ENCODE measurements at places on chromosomes 5 and 9. TPM values are rescaled to one million over a fixed set of nuclear protein-coding genes. Genes with fewer than 3 reads are reported as not detected.

Gene ORM1
- polyA plus RNA-seq: not detected

DNA sequence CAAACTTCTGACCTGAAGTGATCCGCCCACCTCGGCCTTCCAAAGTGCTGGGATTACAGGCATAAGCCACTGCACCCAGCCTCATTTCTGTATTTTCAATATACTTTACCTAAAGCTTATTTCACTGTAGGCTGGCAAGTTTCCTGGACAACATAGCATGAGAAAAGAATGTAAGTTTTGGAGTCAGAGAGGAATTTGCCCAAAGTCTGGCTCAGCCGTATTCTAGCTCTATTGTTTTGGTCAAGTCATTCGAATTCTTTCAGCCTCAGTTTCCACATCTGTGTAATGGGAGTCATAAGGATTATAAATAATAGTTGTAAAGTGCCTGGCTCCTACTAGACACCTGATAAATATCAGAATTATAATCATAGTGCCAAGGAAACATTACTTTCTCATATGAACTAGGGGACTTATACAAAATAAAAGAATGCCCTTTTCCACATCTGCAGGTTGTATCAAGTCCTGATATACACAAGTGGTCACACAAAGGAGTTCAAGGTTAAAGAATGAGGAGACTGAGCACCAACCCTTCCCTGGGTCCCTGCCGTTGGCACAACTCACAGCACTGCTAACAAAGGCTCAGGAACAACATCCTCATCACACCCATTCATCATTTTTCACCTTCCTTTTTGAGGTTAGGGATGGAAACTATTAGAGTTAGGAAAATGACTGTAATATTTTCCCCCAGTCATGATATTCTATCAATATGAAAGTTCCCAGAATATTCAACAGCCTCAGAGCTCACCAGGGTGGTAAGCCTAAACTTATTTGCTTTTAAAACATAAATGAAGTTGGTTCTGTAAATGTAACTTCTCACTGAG lies 34.6 kb upstream of the RAI14 start:
- DNase-seq: no peak

Gene ABCA2
- 45.8 TPM for polyA plus RNA-seq

GRCh38 chr5:160833806-160834205 lies 18.2 kb downstream of the ATP10B start:
- no peak for DNase-seq

GRCh38 chr5:34666392-34667080 lies 10.4 kb downstream of the RAI14 start:
- no peak for DNase-seq

DNA sequence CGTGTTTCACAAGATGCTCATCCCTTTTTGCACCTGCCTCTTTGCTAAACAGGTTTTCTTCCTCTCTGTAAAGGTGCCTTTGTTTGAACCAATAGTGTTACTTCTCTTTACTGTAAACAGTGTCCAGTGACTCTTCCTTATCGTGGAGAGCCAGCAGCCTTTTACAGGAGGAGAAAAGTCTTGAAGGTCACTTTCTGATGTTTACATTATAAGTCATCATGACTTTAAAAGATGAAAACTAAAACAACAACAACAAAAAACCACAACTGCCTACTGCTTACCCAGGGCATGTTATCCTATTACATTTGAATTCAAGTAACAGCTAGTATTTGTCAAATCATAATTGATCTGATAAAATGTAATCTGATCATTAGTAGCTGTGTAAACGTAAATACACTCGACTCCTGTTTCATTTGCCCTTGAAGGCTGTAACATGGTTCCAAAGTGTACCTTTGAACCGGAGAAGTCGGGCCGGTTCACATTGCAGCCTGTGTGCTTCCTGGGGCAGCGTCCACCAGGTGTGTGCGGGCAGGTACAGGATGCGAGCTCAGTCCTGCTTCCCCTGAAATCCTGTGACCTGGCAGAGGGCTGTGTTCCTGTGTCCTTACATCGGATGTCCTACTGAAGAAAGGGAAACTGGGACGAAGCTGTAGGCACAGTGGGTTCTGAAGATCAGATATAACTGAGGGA lies 118.1 kb downstream of the C9orf152 start:
- no peak for DNase-seq

GRCh38 chr5:2989517-2989916 lies 238.0 kb upstream of the IRX2 start:
- DNase-seq: no peak

DNA sequence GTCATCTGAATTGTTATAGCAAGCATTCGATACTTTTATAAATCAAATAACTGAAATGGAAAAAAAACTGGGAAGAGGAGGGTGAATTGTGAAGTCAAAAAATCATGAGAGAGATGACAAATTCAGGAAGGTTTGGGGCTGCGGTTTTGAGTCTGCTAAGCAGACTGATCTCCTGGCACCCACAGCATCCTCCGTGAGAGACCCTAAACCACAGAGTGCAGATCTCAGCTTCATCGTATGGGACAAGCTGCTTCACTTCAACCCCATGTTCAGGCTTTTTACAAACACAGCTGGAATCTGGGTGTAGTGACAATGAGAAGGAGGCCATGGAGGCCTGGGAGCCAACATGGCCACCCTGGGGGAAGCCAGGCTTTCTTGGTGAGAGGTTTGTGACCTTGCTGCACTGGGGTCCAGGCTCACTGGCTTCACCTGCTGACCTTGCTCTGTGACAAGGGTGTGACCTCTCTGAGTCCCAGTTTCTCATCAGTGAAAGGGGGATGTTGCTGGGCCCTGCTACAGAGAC lies 19.4 kb downstream of the USP20 start:
- no peak for DNase-seq

- no peak for DNase-seq
Observed at GRCh38 chr5:150734579-150735384, 24.0 kb downstream of the DCTN4 start.

GRCh38 chr9:135023088-135023785 lies 64.2 kb upstream of the OLFM1 start:
- no peak for DNase-seq

DNA sequence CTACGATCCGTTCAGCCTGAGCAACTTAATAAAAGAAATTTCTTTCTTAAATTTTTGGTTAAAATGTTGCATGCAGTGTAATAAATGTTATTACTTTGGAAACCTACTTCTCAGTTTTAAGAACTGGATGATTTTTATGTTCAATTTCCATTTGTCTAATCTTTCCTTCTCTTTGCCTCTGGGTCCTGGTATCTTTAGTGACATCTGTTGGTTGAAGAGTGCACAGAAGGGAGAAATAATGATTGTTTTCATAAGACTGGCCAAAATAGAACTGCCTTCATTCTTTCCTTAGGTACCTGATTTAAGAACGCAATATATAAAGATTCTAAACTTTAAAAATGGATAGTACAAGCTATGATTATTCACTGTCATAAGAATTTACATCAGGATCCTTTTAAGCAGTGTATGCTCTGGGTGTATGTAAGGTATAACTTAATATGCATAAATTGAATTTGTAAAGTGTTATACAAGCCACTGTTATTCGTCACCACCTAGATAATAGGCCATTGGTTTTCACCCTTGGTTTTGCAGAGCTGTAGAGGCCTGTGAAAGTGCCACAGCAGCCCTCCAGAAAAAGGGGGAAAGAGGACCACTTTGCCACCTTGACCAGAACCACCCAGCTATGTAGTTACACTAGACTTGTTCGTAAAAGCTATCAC lies 82.8 kb upstream of the TLX3 start:
- DNase-seq: no peak

DNA sequence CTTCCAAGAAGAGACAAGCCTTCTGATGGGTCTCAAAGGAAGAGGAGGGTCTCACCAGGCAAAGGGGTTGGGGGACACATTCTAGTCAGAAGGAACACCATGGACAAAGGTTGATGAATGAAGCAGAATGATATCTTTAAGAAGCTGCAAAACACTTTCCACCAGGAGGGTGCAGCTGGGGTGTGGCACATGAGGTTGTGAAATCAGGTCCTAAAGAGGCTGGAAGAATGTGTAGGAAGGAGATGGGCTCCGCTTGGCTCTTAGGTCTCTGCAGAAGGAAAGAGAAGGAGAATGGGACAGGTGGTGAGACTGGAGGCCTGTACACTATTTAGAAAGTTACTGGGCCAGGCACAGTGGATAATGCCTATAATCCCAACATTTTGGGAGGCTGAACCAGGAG lies 328.6 kb downstream of the PDE4D start:
- DNase-seq: no peak

Gene SPRY4
- 33.5 TPM for polyA plus RNA-seq

DNA sequence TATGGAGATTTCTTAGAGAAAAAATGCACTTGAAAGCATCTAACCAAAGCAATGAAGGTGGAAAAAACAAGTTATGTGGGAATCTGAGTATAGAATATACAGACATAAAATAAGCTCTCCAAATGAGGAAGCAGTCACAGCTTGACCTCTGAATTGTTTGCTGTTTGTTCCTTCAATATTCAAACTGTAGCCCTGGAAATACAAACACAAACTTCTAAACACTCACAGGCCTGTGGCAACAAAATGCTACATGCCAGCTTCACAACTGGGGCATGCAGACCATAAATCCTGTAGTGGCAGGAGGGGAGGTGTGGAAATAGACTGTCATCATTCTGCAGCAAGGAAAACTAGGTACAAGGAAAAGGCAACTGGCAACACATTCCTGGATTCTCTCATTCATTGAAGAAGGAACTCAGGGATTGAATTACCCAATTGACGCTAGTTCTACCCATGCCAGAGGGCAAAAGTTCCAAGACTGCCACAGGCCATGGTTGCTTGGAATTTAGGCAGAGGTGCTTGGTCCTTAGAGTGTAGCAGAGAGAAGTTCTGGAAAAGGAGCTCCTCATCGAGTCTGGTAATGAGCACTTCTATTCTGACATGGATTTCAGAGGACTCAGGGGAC lies 349.6 kb downstream of the PDE4D start:
- no peak for DNase-seq

Gene PCDHB14
- 13.5 TPM for polyA plus RNA-seq

DNA sequence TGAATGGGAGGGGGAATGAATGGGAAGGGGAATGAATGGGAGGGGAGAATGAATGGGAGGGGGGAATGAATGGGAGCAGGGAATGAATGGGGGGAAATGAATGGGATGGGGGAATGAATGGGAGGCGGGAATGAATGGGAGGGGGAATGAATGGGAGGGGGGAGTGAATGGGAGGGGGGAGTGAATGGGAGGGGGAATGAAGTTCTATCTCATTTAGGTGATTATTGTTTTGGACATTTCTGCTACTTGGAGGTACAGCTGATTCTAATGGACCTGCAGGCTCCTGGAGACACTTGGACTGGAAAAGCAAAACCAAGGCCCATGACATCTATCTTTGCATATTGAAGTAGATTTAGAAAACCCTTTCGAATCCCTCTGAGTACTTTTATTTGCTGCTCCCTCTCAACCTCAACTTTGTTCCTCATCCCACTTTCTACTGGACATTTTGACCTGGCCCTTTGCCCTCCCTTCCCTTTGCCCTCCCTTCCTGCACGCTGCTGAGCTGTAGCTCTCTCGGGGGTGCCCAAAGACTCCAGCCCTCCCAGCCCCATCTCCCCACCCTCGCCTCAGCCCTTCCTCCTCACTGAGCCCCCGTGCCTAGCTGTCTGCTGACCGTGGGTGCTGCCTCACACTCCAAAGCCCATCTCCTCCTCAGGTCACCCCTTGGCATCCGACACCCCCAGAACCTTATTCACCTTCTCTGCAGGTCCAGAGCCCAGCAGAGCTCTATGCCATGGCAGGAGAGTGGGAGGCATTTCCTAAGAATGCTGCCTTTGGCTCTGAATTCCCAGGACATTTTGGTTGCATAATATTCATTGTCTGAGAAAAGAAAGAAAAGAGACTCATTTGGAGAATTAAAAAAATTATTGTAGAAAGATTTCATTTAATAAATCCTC lies 19.9 kb upstream of the LPCAT1 start:
- no peak for DNase-seq

GRCh38 chr9:69190863-69191181 lies 16.7 kb downstream of the TJP2 start:
- no peak for DNase-seq

Gene FCN2
- polyA plus RNA-seq: not detected

DNA sequence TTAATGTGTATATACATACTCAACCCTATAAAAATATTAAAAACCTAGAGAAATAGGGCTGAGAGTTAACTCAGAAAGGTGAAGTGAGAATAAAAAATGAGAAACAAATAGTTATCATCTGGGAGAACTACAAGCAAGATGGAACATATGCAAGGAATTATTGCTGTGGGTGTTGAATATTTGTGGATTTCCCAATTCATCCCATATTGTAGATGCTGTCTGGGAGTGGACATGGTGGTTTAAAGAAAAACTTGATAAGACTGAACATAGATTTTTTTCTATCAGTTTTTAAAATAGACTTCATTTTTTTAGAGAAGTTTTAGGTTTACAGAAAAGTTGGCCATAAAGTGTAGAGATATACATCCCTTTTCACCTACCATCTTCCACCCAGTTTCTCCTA lies 263.5 kb downstream of the SPATA31D1 start:
- no peak for DNase-seq

DNA sequence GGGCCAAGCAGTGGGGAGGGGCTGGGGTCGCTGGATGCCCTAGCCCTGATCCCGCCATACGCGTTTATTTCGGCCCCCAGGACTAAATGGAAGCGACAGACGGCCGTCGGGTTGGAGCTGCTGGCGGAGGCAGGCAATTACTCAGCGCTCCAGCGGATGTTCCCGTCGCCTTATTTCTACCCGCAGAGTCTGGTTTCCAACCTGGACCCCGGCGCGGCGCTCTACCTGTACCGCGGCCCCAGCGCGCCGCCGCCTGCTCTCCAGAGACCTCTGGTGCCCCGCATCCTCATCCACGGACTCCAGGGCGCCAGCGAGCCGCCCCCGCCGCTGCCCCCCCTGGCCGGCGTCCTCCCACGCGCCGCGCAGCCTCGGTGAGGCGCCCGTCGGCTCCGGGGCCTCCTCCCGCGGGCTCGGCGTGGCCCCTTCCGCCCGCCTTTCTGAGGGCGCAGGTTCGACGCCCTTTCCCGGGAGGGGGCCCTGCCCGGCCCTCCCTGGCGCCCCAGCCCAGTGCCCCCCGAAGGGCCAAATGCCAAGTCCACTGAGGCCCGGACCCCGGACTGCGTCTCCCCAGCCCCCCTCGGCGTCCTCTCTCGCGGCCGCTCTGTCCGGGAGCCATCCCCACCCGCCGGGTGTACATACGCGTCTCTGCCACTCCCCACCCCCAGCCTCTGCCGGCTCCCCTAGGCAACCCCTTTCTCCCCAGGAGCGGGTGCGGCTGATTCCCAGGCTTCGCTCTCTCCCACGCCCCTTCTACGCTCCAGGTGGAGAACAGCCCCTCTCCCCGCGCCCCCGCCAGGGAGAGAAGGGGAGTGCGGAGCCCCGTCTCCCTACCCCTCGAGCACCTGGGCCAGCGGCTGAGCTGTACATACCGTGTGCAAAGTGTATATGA lies 7.0 kb downstream of the BARHL1 start:
- DNase-seq: no peak

Gene ZBED3
- polyA plus RNA-seq: 31.6 TPM

DNA sequence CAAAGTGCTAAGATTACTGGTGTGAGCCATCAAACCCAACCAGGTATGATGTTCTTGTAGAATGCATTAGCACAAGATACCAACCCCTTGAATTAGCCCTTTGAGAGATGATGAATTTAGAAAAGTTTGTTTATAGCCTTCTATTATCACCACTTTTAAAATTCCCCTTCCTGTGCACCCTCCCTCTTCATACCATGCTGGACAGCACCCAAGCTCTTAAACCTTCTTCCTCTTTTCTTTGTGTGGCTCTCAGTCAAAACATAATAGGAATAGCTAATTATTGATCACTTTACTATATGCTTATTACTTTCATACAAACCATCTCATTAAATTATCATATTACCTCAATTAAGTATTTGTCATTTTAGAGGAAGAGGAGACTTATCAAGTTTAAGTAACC lies 87.6 kb upstream of the TMED7 start:
- DNase-seq: no peak

All from left renal pelvis (tissue), 4 donors.